Stimulated activated CD4-positive, alpha-beta T cell treated with anti-CD3 and anti-CD28 coated beads, Interleukin-12 subunit alpha, Interleukin-12 subunit beta, amount 100 ng/mL, for 24 hours (primary cell): ENCODE measurements at places on chromosomes 12 and 14.

DNA sequence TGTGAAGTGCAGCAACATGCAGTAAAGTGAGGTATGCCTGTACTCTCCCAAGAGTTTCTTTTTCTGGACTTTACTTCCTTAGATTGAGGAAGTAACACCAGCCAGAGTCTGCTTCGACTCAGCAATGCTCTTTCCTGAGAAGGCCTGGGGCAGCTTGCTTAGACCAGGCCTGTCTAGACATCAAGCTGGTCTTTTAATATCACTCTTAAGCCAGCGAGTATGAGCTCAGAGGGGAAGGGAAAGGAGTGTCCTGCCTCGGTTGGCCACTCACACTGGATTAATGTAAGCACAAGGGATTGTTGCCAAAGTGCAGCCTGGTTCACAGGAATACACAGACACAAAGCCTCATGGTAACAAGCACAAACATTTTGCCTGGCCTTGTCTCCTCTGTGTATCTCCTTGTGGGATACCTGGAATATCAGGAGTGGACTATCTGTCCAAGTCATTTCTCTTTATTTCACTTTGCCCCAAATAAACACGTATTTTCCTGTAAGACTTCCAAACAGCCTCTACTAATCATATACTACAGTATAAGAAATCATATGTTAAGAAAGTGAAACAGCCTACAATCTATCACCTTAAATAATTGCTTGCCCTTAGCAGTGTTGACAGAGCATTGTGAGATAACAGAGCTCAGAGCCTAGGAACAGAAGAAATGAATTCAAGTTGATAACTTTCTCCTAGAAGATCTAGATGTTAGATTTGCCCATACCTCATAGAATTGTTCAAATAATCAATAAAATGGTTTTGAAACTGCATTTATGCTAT, 121.2 kb upstream of the DAAM1 start:
- no peak for DNase-seq

DNA sequence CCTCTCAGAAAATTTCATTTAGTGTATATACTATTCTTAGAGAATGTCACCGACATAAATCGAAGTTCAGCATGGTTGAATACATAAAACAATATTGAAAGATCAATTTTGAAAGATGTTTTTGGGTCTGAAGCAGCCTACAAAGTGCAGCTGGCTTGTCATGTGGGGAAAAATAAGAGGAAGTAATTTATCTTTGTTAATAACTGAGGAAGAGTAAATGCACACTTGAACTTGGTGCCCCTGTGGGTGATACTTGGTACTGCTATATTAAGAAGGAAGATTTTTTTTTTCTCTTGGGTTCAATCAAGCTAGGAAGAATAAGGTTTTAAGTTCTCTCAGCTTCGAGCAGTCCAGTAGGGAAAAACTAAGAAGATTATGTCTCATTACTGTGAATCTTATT, 661.3 kb downstream of the RPL10L start:
- DNase-seq: no peak

- no peak for DNase-seq
These were observed 73.9 kb upstream of the PLEKHA5 start for GRCh38 chr12:19055589-19055988.

GRCh38 chr14:52937306-52937705, 13.5 kb downstream of the FERMT2 start:
- DNase-seq: no peak
